Mucosa of descending colon (tissue), 3 donors: ENCODE measurements at places on chromosomes 6 and 20. TPM values are rescaled to one million over a fixed set of nuclear protein-coding genes. Genes with fewer than 3 reads are reported as not detected.
A peak's percentile ranks its signal among the peaks of the same experiment; 100 is the strongest.

- no peak for DNase-seq
Measured at GRCh38 chr20:50624351-50625016, 66.9 kb downstream of the RIPOR3 start.

DNA sequence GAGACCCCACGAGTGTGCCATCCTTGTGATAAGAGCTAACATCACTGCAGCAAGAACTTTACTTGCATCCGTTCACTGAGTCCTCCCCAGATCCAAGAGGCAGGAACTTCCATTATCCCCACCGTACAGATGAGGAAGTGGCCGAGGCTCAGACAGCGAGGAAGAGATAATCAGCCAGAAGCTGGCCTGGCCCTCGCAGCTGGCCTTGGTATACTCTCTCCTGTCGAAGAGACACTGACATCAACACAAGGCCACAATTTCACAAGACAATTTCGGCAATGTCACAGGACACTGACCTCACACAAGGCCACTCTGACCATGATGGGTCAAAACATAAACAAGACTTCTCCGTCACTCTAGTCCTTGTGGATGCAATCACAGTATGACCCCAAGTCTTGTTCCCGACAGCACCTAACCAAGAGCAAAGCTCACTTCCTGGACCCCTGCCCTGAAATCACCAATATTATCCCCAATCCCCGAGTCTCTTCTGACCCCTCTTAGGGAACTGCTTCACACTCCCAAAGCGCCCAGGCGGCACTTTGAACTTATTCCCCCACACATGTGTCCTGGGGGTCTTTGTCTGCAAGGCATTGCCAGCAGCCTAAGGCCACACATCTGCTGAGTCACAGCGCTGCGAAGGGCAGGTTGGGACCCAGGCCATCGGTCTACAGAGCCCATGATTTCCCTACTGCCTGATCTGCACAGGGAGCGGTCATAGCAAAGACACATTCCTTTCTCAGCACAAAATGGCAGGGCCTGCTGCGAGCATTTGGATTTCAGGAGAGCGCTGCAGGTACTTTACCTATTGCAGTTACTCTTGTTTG, 14.8 kb upstream of the VAPB start:
- no peak for DNase-seq

DNA sequence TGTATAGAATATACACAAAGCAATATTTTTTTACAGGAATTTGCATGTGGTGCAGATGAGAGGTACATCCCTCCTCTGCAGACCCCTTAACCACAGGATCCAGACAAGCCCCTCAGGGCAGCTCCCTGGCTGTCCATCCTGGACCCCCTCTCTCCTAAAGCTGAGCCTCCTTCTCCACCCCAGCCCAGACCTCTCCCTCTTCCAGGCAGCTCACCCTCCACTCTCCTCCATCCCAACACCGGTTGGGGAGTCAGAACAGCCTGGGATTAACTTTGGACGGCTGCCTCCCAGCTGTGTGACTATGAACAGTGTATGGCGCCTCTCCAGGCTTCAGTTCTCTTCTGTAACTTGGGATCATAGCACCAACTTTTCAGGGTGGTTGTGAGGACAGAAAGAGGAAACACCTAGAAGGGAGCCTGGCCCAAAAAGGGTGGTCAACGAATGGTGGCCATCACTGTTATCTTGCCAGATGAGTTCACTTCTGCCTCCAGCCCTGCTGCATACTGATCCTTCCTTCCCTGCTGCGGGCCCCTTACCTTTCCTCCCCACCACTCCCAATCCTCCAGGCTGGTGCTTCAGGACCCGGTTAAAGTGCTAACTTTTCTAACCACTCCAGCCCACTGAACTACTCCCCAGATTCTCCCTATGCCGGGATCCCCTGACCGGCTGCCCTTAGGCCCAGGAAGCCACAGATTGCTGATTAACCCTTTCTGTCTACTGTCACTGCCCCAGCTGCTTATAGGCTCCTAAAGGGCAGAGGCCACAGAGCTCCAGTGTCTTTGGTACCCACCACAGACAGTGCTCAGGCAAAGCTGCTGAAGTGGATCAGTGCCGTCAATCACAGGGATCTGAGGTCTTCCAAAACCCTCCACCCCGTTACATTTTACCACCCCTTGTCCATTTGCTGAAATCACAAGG, 55.9 kb downstream of the GPR6 start:
- no peak for DNase-seq

- no peak for DNase-seq
Measured at GRCh38 chr6:85185977-85186376, 263.9 kb upstream of the NT5E start.

DNA sequence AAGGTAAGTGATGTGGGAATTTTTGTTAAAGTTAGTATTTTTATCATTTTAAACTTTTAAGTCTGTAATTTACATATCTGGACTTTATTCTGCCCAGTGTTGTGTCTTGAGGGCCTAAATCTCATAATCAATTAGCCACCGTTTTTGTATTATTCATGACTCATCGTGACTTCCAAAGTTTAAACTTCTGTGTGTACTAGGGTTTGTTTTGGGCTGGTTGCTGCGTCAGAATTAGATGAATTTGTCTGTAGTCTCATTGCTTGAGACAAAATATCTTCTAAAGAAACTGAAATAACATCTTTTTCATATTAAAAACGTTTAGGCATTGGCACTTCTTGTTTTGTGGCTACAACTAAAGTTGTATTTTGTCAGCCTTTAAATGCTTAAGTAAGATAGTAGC, 41.3 kb downstream of the CDYL start:
- DNase-seq = no peak

GRCh38 chr20:52945862-52946522, 26.2 kb upstream of the TSHZ2 start:
- no peak for DNase-seq

- DNase-seq = no peak
Measured at GRCh38 chr20:44811150-44811685, 872 bp upstream of the RIMS4 start.

DNA sequence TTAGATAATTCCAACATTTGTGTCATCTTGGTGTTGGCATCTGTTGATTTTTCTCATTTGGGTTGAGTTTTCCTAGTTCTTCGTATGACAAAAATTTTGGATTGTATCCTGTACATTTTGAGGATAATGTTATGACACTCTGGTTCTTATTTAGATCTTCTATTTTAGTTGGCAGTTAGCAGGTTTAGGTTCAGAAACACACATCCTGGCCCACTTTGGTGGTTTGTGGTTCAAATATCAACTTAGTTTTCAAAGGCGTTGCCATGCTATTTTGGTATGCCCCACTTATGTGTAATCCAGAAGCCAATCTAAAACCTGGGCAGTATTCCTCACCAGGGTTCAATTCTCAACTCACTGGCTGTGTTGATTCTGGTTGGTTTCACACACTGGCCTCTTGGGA, 68.2 kb downstream of the NOX3 start:
- no peak for DNase-seq

DNA sequence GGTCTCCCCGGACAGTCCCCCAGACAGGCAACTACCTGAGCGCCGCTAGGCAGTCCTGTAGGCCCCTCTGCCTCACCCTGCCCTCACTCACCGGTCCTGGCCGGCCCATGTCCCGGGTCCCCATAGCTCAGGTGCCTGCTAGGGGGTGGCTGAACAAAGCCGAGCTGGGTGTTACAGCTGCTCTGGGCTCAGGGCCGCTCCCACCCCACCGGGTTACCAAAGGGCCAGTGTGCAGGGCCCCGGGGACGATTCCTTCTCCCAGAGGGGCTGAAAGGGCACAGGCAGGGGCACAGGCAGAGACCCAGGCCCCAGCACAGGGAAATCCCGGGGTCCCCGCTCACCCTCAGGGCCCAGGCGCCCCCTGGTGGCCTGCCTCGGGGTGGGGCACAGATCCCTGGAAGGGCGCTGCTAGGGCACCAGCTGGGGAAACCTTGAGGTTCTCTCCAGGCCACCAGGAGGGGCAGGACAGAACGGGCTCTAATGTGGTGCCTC, 118.4 kb downstream of the GRM4 start:
- DNase-seq = peak; percentile 77

GRCh38 chr6:52015953-52016352, 71.5 kb downstream of the PKHD1 start:
- no peak for DNase-seq

DNA sequence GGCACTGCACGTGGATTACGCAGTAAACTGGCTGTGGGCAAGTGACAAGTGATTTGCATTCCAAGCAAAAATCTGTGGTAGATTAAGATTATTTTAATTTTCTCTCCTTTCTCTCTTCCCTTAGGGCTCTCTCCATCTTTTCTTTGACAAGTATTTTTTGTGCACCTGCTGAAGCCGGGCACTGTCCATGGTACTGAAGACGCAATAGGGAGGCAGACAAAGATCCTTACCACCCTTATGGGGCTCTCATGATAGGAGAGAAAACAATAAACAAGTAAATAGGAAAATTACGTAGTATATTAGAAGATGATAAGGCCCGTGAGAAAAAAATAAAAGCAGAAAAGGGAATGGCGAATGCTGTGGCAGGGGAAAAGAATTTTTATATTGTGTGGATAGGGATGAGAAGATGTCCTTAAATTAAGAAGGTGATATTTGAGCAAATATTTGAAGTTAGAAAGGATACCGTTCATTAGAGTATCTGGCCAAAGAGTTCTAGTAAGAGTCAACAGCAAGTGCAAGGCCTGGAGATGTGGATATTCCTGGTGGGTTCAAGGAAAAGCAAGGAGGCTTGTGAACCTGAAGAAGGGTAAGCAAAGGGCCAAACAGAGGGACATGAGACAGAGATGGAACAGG, 146.0 kb downstream of the LAMP5 start:
- DNase-seq = no peak

- DNase-seq = no peak
Measured at GRCh38 chr6:145756170-145756662, 20.9 kb upstream of the EPM2A start.

GRCh38 chr20:49030954-49031619, 15.0 kb upstream of the CSE1L start:
- no peak for DNase-seq

DNA sequence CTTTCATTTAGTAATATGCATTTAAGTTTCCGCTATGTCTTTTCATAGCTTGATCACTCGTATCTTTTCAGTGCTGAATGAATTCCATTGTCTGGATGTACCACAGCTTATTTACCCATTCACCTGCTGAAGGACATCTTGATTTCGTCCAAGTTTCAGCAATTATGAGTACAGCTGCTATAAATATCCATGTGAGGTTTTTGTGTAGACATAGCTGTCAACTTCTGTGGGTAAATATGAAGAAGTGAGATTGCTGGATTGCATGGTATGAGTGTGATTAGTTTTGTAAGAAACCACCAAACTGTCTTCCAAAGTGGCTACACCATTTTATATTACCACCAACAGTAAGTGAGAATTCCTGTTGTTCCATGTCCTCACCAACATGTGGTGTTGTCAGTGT, 79.2 kb upstream of the STMND1 start:
- DNase-seq = no peak

GRCh38 chr20:4697189-4697830, 24.4 kb upstream of the PRND start:
- no peak for DNase-seq

DNA sequence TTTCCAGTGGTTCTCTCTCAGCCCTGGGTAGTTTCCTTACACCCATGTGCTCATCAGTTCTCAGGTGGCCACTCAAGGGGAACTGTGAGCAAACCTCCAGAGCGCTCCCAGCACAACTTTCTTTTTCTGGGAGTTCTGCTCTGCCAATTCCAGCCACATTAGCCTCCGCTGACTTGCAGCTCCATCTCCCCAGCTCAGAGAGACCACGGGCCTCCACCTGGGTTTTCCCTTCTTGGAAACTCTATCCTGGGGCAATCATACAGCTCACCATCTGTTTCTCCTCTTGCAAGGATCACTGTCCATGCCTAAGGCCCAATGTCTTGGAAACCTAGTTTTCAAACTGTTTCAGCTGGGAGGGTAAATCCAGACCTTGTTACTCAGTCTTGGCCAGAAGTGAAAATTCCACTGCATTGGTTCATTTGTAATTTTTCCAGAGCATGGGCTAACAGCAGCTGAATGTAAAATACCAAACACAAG, 129.9 kb downstream of the EYA2 start:
- DNase-seq = no peak

The LYRM4 gene
- total RNA-seq = 13.6 TPM

The MLIP gene
- total RNA-seq = 2.5 TPM

The SLC35D3 gene
- 0.19 TPM for total RNA-seq

The PSMA7 gene
- 197 TPM for total RNA-seq

The TGM3 gene
- 0.29 TPM for total RNA-seq

The BNIP5 gene
- 8.1 TPM for total RNA-seq
